HepG2 (cell line): ENCODE measurements at places on chromosomes 7 and 10.

GRCh38 chr7:97733276-97734161 lies 1.6 kb downstream of the TAC1 start:
- no peak for DNase-seq

DNA sequence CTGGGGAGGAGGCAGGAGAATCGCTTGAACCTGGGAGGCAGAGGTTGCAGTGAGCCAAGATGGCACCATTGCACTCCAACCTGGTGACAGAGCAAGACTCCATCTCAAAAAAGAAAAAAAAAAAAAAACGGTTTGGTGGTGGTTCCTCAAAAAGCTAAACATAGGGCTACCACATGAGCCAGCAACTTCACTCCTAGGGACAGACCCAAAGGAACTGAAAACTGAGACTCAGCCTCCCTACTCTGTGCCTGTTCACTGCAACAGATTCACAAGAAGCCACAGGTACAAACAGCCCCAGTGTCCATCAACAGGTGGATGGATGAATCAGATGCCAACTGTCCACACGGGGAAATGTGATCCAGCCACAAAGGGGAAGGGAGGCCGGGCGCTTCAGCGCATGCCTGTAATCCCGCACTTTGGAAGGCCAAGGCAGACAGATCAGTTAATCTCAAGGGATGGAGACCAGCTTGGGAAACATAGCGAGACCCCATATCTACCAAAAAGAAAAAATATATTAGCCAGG lies 79.1 kb upstream of the TNRC18 start:
- DNase-seq, result no peak

DNA sequence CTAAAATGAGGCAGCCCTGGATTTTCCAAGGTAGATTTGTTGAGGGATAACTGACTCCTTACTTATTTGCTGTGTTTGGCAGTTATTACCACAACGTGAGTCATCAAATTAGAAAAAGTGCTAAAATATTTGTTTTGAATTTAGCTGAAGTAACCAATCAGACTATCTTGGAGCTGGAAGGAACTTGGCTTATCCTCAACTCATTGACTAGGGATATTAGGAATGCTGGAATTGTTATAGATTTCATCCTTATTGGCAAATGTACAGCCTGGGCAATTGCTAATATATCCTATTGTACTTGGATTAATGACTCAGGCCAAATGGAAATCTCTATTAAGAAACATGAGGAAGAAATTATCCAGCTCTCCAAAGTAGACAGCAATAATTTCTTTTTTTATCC lies 1189.0 kb upstream of the LRRN3 start:
- no peak for DNase-seq

GRCh38 chr7:55526770-55527169 lies 45.5 kb downstream of the VOPP1 start:
- no peak for DNase-seq

DNA sequence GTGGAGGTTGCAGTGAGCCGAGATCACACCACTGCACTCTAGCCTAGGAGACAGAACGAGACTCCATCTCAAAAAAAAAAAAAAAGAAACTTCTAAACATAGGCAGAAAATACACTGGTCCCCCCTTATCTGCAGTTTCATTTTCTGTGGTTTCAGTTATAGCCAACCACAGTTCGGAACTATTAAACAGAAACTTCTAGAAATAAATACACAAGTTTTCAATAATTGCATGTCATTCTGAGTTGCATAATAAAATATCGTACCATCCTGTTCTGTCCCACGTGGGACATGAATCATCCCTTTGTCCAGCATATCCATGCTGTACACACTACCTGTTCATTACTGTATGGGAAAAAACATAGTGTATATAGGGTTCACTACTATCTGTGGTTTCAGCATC lies 8.0 kb downstream of the XRCC2 start:
- DNase-seq, result no peak

DNA sequence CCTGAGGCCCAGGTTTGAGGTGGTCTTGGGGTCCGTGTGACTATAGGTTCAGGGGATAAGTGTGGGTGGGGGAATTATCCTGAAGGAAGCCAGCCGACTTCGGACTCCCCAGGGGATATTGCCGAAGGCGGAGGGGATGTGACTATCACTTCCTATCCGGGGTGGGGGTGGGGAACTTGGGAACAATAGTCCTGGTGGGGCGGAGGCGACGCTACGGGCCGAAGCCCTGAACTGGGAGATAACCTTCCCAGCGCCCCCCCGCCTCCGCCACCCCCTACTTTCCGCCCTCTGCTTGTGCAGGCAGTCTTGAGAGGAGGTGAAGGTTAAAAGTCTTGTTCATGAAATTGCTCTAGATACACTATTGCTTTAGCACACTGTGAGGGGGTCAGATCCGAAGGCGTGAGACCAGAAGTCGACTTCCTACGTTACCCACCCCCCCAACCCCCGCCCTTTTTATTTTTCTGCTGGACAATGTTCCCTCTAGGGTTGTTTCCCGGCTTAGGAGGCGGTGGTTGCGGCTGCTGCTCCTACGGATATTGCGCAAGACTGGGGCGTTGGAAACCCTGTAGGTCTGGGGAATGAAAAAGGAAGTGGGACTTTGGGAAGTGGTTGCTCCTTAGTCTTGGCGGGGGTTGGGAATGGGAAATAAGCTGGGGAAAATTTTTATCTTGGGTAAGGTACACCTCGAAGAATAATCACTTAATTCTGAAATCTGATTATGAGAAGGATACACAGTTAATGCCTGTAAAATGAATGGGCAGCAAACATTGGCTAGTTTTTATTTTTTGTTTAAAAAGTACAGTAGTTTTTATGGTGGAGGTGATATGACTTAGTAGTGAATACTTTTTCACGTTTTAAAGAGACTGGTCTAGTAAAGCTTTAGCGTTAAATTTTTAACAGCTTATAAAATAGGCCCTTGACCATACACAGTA lies 1.5 kb downstream of the PTPN12 start:
- peak; percentile 88 for DNase-seq

- DNase-seq, result no peak
These were observed 77.4 kb downstream of the WIPF3 start for GRCh38 chr7:29883462-29884398.

- DNase-seq, result peak; percentile 46
These were observed 3.5 kb downstream of the MKRN1 start for GRCh38 chr7:140475747-140476333.

GRCh38 chr10:119655566-119656001 lies 4.4 kb downstream of the BAG3 start:
- DNase-seq, result no peak

GRCh38 chr10:131792809-131793208 lies 108.0 kb upstream of the PPP2R2D start:
- no peak for DNase-seq

DNA sequence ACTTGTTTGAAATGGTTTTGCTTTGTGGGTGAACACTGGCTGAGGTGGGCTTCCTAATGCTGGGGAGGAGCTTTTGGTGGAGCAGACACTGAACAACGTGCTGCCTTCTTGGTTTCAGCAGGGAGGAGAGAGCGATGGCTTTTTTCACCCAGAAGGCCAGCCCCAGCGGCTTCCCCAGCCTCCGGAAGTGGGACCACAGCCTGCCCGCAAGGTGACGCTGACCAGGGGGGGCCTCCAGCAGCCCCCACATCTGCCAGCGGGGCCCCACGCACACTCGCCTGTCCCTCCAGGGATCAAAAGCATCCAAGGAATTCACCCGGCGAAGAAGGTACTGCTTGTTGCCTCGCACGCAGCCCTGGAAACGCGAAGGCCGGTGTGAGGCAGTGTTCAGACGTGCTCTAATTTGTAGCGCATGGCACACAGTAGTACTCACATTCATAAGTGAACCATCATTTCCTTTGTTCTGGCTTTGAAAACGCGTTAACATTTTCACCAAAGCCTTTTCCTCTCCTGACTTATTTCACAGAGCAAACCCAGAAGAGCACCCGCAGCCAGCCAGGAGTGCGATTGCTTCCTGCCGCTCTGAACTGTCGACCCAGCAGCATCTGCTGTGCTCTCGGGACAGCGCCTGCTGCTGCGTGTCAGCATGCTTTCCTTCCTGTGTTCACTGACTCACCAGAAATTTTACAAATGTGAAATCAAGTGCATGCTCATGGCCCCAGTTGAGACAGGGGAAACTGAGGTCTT lies 48.4 kb downstream of the SHH start:
- no peak for DNase-seq

- DNase-seq, result no peak
These were observed 68.7 kb downstream of the ST7 start for GRCh38 chr7:117021986-117022385.

- no peak for DNase-seq
These were observed 291.7 kb upstream of the NPVF start for GRCh38 chr7:25520017-25520416.

DNA sequence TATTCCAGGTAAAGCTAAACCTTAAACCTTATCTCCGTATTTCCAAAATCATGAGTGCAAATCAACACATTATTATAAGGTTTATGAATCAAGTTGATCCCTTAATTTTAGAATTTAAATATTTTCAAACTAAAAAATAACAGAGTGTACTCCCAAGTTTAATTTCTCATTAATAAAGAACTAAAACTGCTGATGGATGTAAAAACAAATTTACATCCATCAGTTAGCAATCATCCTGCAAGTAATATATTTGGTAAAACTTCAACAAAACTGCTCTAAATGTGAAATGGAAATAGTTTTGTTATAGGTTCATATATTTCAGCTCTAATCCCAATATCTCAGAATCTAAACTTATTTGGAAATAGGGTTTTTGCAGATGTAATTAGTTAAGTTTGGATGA lies 71.3 kb upstream of the ZNF804B start:
- DNase-seq, result no peak

DNA sequence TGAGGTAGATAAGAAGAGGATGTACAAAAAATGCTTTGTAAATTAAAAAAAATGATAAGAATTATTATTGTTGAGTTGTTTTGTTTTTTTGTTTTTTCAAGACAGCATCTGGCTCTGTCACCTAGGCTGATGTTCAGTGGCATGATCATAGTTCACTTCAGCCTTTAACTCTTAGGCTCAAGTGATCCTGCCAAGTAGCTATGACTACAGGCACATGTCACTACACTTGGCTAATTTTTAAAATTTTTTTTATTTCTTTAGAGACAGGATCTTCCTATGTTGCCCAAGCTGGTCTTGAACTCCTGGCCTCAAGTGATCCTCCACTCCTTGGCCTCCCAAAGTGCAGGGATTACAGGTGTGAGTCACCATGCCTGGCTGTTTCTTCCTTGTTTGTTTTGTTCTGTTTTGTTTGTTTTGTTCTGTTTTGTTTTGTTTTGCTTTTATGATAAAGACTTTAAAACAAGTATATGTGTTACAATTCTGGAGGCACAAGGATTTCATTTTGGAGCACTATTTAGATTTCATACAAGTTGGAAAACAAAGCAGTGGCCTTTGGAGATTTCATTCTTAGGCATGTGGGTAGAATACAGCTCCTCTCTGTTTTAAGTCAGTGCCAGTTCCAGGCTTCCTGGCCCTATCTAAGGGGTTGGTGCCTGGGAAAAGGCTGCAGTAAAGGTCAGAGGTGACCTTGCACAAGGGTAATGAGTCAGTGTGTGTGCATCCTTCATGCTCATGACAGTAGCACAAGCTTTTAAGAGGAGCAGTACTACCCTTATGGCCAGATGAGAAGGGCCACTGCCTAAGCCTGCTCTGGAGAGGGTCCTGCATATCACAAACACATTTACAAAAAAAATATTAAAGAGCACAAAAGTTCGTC lies 17.9 kb downstream of the FGFBP3 start:
- peak; percentile 56 for DNase-seq

DNA sequence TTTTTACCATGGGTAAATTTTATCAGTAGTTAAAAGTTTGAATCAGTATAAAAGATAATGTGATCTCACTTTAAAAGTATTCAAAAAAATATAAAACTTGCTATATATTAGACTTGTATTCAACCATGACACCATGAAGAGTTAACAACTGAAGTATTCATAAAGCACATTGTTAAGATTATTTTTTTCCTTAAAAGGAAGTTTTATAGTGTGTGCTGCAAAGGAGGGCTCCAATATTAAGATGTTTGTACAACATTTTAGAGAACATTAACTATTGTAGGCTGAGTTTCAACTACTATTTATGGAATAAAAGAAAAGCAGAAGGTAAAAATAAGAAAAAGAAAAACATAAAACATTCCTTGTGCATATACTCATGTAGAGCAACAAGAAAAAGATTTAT lies 24.5 kb upstream of the CUBN start:
- no peak for DNase-seq

- no peak for DNase-seq
These were observed 620.5 kb upstream of the LRRN3 start for GRCh38 chr7:110470420-110470819.

- DNase-seq, result no peak
These were observed 38.4 kb downstream of the NET1 start for GRCh38 chr10:5450605-5451384.

- DNase-seq, result no peak
These were observed 24.5 kb upstream of the GOLGA7B start for GRCh38 chr10:97825020-97825760.

- DNase-seq, result no peak
These were observed 35.9 kb downstream of the CCDC3 start for GRCh38 chr10:12965571-12965970.

- DNase-seq, result no peak
These were observed 66.5 kb downstream of the MAP3K8 start for GRCh38 chr10:30500534-30500933.

- DNase-seq, result no peak
These were observed 8.7 kb downstream of the GNB2 start for GRCh38 chr7:100682228-100682741.

GRCh38 chr7:127941476-127942210 lies 89.6 kb downstream of the LRRC4 start:
- DNase-seq, result no peak

GRCh38 chr10:69742928-69743602 lies 58.6 kb upstream of the COL13A1 start:
- no peak for DNase-seq

DNA sequence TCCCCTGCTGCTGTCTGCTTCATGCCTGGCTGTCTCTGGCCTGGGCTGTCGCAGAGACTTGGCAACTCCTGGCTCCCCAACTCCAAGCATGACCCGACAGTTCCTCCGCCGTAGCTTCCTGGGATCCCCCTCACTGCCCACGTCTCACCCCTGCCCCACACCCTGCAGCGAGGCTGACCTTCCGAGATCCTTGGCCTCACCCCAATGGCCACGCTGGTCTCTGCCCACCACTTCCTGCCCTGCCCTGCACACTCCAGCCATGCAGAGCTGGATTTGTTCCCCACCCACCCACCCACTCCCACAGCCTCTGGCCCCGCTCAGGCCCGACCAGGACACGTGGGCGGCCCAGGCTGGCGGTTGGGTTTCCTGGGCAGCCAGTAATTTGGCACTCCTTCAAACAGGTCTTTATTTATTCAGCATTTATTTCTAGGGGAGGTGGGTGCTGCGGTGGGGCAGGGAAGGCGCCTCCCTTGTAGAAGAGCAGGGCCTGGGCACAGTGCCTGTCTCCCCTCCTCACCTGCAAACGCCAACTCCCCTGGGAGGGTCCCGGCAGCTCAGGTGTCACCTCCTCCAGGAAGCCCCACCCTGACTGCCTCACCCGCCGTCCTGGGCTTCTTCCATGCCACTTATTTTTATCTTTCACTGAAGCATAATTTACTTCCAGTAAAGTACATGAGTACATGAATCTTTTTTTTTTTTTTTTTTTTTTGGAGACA lies 25.5 kb downstream of the GTF2IRD1 start:
- DNase-seq, result no peak
